ENCODE measurements at places on chromosomes 16 and 17.

DNA sequence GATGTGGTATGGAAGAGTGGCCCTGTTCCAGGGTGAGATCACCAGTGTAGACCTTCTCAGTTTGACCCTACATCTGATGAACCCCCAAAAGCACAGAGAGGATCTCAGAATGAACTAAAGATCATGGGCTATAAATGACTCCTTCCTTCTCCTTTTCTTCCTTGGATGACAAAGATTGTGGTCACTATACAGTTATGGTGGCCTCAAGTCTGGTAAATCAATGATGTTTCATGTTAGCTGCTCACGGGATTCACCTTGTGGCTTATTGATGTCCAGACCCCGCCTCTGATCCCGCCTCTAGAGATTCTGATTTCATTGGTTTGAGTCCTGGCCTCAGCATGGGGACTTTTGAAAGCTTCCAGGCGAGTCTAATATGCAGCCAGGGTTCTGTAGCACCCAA is 112.2 kb downstream of the PITPNC1 start:
- no peak for DNase-seq

- peak; percentile 99 for DNase-seq
Observed at GRCh38 chr16:30429678-30430427, at the start of gene DCTPP1. TSS of gene DCTPP1 (minus strand) at chr16:30430030. CDS start at chr16:30429980, 50 bp downstream.

- DNase-seq, result peak; percentile 54
Observed at GRCh38 chr17:64073771-64074703, 53.6 kb upstream of the ICAM2 start.

DNA sequence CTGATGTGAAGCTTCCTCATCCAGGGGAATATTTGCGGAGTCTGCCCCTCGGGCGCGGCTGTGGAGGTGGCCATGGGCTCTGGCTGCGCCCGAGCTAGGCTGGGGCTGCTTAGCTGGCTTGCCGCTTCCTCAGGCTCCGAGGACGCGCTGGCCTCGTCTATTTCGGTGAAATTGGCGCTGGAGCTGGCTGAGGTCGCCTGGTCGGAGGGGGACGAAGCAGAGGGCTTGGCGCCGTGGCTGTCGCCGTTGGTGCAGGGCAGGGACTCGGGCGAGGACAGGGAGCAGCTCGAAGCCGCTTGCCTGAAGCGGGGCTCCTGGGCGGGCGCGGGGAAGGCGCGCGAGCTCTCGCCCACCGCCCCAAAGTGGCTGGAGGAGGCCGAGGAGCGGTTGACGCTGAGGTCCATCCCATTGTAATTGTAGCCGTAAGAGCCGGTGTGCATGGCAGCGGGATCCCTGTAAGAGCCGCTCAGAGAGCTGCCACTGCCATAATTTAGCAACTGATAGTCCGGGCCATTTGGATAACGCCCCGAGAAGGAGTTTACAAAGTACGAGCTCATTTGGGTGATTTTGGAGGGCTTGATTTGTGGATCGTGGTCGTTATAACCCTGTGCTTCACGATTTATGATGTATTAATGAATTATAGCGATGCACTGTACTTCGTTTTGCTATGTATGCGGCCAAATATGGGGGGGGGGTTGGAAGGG is at the start of gene HOXB5:
TSS of gene HOXB5 (minus strand) at position 654 of the 704 bp plus-strand sequence. CDS start at position 557, 97 bp downstream.
- no peak for DNase-seq

DNA sequence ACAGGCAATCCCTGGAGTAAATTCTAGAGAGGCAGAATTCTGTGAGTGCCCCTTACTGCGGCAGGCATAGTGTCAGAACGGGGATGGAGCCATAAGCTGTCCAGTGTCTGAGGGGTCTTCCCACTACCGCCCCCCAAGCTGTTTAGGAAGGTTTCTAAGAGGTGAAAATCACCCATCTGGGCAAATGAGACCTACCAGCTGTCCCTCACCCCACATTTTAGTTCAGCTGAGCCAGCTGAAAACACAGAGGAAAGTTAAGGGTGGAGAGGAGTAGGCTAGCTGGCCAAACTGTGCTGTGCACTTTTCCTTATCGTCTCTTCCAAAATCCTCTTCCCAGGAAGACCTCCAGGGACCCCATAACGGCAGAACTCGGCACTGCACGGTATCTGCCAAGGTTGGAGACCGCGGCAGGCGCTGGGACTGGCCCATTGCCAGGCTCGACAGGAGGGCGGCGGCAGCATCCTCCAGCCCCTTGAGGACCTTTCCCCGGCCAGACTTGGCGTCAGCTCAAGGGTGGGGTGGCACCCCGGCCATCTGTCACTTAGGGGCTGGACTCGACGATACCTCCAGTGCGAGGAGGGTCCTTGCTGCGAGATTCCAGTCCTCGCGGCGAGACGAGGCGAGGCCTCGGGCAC is 955 bp downstream of the ACLY start:
- no peak for DNase-seq

DNA sequence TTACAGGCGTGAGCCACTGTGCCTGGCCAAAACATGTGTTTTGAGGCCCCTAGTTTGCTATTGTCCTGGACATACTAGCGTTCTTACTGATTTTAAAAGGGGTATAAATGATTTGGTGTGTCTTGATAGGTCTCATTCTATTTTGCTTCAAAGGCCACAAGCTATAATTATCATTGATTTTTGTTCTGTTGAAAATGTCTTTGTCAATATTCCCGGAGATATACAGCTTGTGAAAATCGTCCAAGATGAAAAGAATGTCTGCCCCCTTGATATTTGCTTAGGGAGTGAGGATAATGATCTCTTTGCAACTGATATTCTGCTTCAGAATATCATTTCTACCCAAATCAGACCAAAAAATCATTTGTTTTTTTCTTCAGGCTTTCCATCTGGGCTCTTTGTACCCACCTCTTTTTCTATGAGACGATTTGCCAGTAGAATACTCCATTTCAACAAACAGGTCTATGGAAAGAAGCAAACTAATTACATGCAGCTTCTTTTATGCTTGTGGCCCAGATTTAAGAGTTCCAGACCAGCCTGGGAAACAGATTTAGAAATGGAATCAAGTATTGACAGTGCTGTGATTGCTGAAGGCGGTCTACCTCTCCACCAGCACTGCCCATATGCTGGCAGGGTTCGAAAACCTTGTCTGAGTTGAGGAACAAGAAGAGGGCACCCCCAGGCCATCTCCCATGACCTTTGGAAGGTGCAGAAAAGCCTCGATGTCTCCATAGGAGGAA is 14.1 kb upstream of the ST6GALNAC1 start:
- no peak for DNase-seq
